ENCODE measurements at places on chromosomes 1 and 21.

GRCh38 chr1:54995835-54996234, 2.9 kb upstream of the BSND start:
- DNase-seq: no peak

GRCh38 chr1:227948493-227949260, 945 bp upstream of the WNT9A start:
- DNase-seq: peak; percentile 11

GRCh38 chr1:24896176-24896575, 33.9 kb downstream of the RUNX3 start:
- DNase-seq: no peak

DNA sequence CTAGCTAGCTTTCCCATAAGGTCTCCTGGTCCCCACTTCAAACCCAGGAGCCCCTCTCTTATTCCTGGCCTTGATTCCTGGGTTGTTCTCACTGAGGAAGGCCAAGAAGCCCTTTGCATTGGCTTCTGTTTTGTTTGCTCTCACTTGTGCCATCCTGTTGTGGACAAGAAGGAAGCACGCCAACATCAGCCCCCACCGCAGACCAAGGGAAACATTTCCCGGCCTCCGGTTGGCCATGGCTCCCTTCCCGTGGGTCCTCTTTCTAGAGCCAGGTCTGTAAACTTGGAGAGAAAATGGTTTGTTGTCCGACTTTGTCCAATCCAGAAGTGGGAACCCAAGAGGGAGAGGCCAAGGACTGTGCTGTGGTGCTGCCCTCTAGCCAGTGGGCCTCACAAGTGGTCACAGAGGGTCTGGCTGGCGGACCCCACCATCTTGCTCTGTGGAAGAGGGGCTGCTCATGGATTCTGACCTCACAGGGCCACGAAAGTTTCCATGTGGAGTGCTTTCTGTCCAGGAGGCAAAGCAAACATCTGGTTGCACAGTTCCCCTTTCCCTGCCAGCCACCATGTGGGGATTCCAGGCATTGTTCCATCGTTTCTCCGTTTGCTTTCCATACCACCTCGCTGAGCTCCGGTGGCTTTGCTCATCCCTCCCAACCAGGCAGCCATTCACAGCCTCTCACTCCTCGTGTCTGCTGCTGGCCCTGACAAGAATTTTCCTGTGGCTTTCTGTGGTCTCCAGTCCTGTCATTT, 18.9 kb upstream of the TENT5C start:
- DNase-seq: no peak

DNA sequence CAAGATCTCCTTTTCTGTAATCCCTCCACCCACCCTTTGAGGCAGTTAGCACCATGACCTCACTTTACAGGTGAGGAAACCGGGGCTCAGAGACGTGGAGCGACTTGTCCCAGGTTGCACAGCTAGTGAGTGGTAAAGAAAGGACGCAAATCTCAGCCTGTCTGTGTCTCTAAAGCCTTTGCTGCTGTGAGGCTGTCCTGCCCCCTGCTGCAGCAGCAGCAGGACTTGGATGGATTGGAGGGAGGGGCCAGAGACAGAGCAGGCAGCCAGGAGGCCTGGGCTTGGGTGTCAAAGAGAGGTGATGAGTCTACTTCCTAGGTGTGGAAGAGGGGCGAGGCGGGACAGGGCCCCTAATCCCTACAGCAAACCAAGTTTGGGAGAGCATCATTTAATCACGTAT, 69.6 kb downstream of the PTPRU start:
- DNase-seq: no peak

GRCh38 chr1:119653839-119654170, 5.7 kb upstream of the ZNF697 start:
- DNase-seq: no peak

DNA sequence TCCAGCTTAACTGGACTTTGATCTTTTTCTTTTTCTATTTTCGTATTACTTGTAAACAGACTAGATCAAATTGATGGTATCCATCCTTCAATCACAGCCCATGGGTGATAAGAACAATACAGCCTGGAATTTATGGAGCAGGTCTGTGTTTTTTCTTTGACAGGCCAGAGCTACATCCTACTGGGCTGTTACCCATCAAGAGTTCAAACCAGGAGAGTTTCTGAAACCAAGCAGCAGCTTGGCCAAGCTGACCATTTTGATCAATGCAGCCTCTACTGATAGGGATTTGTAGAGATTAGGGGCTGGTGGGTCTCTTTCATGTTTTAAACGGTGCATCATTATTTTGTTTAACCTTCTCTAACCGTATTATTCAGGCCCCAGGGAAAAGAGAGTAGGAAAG, 24.3 kb upstream of the CCDC190 start:
- DNase-seq: no peak

DNA sequence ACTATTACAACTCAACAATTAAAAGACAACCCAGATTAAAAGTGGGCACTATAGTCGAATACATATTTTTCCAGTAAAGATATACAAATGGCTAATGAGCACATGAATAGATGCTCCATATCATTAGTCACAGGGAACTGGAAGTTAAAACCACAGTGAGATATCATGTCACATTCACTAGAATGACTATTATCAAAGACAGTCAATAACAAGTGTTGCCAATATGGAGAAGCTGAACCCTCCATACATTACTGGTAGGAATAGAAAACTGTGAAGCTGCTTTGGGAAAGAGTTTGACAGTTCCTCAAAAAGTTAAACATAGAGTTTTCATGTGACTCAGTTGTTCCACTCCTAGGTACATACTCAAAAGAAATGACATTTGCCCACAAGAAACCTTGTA, 30.6 kb upstream of the MRPS6 start:
- no peak for DNase-seq

- DNase-seq: no peak
Observed at GRCh38 chr21:45786660-45787059, 143.1 kb downstream of the PCBP3 start.

GRCh38 chr1:109218516-109218915, 4.8 kb downstream of the SARS1 start:
- DNase-seq: no peak

All from epithelial cell of esophagus (primary cell).